ENCODE measurements at places on chromosomes 1 and 21. TPM values are rescaled to one million over a fixed set of nuclear protein-coding genes. Genes with fewer than 3 reads are reported as not detected.

The NASP gene
- total RNA-seq: 188 TPM

The VWA5B1 gene
- not detected for total RNA-seq

The CLDN17 gene
- total RNA-seq: not detected

The SYT2 gene
- total RNA-seq: not detected

DNA sequence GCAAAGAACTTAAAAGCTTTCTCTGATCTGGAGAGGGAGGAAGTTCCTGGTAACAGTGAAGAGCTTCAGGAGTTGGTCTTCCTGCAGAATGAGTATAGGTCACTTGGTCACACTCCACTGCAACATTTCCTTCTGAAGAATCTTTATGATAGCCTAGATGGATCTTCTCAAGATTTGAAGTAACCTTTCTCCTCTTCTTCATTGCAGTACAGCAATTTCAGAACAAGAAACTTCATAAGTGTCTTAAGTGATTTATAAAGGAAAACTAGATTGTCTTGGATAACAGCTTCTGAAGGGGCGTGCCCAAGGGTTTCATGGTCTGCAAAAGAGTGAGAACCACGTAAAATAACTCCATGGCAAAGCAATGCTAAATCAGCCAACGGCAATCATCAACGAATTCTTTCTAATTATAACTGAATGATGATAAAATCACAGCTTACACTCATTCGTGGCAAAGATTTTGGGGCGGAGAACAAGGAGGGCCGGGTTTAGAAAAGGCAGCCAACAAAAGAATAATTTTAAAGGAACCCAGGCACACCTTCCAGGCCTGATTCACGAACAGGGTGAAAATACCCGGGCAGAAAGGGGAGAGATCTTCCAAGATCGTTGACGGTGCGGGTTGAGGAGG, 53.9 kb upstream of the ASPM start:
- H3K27me3 ChIP-seq: no peaks in the 10 kb centered on the region
- no peak for DNase-seq
- peaks cover 38% of the 10 kb centered on the region for H3K4me1 ChIP-seq
- H3K27ac ChIP-seq: peak overlapping the region; percentile 86
- peak overlapping the region; percentile 91 for H3K4me3 ChIP-seq

GRCh38 chr1:69791311-69791710, 223.6 kb downstream of the LRRC7 start:
- H3K36me3 ChIP-seq: no peaks in the 10 kb centered on the region
- H3K4me3 ChIP-seq: no peak overlapping the region
- no peak for DNase-seq
- H3K27me3 ChIP-seq: no peaks in the 10 kb centered on the region
- no peak overlapping the region for H3K27ac ChIP-seq

- H3K27ac ChIP-seq: no peak overlapping the region
- no peak overlapping the region for H3K4me3 ChIP-seq
- DNase-seq: no peak
These were observed 7.4 kb downstream of the PEX10 start for GRCh38 chr1:2404890-2405511.

Measured in activated naive CD8-positive, alpha-beta T cell treated with anti-CD3 and anti-CD28 coated beads, Interleukin-2, amount 10 ng/mL, durations not matched to agents 7 days and 5 days (primary cell).